Fibroblast of lung (primary cell): ENCODE measurements at places on chromosomes 7 and 10.
A peak's percentile ranks its signal among the peaks of the same experiment; 100 is the strongest.

DNA sequence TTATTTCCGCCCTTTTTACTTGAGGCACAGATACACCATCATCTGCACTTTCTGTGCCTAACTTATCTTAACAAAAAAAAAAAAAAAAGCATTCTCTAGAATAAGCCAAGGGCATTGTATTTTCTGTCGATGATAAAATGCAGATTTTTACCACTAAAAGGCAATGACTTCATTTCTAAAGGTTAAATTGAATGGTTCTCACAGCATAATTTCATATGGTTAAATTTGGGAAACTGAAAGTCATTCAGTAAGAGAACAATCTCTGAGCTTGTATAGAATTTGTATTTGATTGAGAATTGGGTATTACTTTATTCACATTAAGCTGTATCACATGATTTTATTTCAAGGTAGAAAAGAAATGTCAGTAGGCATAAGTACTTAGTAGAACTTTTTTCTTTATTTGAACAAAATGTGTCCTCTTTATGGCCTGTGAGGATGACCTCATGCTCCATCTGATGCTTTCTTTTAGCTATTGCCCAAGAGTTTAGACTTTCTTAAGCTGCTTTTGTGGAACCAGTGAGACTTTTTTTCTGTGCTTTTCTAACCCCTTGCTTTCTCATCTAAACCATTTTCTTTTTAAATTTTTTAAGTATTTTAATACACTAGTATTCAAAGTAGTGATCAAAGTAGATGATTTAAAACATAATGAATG lies 110.3 kb downstream of the LRRC4 start:
- DNase-seq: peak; percentile 45

- no peak for DNase-seq
Observed at GRCh38 chr10:13678101-13678843, 91.5 kb downstream of the PRPF18 start.

GRCh38 chr7:111980725-111981124 lies 225.5 kb downstream of the DOCK4 start:
- no peak for DNase-seq

DNA sequence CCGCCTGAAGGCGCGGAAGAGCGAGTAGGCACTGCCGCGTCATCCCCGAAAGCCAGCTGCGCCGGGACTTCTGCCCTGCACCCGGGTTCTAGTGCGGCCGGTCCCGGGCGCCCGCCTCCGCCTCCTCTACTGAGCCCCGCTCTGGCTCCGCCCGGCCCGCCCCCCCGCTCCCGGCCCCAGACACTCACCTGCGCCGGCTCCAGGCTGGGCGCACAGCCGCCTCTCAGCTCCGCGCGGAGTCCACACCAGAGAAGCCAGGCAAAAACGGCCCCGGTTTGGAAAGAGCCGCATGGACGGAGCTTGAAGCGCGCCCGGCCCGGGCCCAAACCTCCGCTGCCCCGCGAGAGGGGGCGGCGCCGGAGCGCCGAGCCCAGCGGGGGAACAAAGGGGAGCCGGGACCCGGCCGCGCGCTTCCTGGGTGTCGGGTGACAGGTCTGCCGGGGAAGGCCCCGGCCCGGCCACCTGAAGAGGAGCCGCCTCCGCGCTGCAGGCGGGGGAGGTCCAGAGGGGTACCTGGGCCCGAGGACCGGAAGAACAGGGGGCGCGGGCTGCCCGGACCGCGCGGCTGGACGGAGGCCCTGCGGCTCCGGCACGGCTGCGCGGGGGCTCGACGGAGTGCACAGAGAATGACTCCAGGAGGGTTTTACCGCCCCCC lies 168.2 kb downstream of the NRF1 start:
- no peak for DNase-seq

DNA sequence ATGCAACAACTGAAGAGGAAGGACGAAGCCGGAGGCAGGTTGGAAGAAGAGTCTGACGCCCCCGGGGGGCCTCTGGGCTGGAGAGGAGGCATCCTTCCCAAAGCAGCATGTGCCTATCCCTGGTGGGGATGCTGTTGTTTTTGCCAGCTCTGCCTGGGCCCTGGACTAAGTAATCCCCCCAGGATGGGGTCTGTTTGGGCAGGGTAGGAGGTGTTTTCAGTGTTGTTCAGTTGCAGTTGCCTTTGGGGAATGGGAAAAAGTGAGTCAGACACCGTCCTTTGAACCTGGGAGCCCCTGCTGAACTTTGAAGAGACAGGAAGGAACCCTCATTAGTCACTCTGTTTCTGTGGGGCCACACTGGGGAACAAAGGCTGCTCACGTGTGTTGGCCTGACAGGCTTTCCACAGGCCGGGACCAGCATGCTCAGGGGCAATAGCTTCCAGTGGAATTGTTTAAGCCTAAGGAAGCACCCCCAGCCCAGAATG lies 35.2 kb upstream of the GDF10 start:
- no peak for DNase-seq
